ENCODE measurements at places on chromosomes 5 and 9.

DNA sequence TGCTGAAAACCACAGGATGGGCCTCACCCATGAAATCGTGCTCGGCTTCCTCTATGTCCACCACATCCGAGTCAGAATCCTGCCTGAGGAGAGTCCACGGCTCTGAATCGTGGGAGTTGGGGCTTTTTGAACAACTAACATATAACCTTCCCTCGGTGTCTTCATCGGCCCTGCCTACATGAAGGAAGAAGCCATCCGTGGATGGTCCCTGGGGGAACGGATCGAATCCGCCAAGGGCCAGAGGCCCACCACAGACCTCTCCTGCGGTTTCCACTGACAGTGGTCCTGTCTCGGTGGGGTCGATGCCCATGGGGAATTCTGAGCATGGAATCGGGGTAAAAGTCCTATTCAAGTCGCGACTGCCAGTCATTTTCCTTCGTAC, 85.0 kb downstream of the CAMSAP1 start:
- no peak for DNase-seq

DNA sequence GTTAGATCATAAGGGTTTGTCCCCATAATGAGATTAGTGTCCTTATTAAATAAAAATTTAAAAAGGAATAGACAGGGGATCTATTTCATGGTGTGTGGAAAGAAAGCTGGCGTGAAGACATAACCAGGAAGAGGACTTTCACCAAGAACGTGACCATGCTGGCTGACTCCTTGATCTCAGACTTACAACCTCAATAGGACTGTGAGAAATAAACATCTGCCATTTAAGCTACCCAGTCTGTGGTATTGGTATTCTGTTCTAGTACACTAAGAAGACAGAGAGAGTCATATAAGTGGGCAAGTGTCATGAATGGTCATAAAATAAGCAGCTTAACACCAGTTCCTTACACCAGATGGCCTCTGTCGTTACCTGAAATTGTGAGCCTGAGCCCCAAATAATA, 259.4 kb upstream of the CCNG1 start:
- DNase-seq = no peak

DNA sequence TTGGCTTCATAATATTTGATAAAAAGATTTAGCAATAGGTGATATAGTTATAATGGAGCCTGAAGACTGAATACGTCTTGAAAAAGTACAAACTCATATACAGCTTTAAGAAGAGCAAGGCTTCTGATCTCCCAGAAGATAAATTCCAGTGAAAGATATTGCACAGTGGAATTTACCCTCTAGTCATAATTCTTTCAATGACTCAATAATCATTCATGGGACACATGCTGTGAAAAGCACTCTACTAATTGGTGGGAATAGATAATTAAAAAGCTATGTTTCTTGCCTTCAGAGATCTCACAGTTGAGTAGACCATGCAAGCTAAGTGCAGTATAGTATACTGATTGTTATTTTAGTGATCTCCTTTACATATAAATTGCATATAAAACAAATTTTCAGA, 538.6 kb upstream of the CYLC2 start:
- DNase-seq = no peak

DNA sequence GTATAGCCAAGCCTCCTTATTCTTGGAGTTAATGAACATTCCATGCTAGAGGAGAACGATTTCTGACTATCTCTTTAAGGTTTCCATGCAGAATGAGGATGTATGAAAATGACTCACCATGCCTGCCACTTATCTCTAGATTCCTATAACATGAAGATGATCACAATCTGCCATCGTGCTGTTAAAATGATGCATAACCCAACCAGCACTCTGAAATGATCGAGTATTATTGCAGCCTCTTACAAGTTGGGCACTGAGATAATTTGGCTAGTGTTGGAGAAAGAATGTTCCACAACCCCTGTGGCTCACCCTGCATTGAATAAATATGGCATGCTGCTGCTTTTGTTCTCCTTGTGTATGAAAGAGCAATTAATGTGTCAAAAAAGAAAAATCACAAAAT, 1143.6 kb upstream of the WWC1 start:
- no peak for DNase-seq

DNA sequence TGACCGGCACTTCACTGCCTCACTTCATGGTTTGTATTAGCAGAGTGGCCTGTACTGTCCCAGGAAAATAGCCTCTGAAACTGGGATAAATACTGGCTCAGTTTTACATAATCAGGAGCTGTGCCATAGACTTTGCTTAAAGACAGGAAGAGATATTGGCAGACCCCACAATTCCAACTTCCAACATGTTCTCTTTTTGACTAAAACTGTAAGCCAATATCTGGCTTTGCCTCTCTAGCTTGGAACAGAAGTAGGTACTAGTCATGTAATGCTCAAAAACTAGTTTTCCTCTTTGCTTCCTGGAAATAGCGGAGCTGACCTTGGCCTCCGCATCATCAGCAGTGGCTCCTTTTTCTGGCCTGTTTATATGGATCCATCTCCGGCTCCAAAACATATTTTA, 276.9 kb downstream of the CDH9 start:
- DNase-seq = no peak

GRCh38 chr5:171418982-171419687, at the start of gene FGF18:
TSS of gene FGF18 (plus strand) at chr5:171419647. CDS start at chr5:171420200, 553 bp downstream.
- DNase-seq = no peak

DNA sequence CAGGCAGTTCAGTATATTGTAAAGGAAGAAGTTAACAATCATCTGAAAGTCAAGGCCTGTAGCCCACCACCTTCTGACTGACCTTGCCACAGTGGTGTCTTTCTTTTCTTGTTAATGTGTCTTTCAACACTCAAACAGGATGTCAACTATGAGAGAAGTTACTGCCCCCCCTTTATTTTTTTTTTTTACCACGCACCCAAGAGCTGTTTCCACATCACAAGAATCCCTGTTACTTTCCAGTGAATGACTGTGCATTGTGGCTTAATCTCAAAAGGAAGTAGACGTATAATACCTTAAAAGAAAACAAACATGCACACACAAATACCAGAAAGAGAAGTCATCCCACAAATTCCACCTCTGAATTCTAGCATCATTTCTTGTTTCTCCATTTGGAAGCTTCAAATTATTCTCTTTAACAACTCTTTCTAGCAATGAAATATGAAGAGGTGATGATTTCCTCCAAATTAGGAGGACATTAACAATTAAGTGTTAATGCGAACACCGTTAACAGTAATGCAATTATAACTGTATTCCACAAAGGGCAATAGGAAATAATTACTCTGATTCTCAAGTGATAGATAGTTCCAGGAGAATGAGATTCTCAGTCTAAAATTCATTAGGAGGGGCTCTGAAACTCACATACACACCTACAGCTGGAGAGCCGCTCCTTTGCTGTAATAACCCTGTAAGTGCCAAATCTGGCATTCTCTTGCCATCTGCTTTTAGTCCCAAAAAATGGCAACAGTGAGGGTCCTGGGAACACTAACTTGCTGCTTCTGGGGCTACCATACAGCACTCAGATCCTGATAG, 201.0 kb downstream of the EFNA5 start:
- DNase-seq = no peak

GRCh38 chr5:25604681-25605080, 959.9 kb upstream of the CDH10 start:
- DNase-seq = no peak

DNA sequence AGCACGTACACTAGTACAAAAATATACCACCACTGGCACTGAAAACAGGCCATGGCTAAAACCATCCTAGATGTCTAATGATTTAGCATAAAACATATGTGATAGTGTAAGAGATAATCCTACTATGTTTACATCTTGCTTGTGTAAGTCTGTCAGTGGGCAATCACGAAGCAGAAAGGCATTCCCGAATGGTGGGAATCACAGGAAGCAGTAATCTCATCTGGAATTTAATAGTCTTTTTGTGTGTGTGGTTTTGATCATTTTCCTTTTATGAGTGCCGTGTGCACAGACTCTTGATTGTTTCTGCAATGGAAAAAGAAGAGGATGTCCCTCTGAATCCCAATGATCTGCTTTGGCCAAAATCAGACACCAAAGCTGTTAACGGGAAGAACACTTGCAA, 200.5 kb downstream of the EBF1 start:
- DNase-seq = no peak

GRCh38 chr5:33997331-33997983, 10.4 kb downstream of the AMACR start:
- no peak for DNase-seq

DNA sequence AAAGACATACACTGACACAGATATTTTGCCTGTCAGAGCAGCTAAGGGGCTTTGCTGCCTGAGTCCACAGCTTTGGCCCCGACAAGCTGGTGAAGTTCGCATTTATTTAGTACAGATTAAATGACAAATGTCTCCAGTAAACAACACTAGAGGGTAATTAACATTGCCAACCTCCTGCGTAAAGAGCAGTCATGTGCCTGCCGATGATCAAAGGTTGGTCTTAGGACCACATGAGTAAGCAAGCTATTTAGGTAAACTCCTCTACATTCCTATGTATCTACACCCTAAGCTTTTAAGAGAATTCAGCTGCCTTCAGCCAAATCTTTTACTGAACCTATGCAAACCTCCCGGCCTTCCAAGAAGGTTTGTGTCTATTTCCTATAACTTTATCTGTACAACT, 73.0 kb upstream of the PJA2 start:
- no peak for DNase-seq

DNA sequence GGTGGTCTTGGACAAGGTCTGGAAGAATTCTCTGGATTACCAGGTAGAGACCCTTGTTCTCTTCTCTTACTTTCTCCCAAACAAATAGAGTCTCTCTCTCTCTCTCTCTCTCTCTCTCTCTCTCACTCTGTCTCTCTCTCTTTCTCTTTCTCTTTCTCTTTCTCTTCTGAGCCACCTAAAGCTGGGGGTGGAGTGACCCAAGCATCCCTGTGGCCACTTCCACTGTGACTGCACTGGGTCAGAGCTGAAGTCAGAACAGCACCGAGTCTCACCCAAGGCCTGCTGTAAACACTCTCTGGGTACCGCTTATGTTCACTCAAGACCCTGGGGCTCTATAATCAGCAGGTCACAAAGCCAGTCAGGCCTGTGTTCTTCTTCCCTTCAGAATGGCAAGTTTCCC, 513.7 kb downstream of the EBF1 start:
- no peak for DNase-seq

DNA sequence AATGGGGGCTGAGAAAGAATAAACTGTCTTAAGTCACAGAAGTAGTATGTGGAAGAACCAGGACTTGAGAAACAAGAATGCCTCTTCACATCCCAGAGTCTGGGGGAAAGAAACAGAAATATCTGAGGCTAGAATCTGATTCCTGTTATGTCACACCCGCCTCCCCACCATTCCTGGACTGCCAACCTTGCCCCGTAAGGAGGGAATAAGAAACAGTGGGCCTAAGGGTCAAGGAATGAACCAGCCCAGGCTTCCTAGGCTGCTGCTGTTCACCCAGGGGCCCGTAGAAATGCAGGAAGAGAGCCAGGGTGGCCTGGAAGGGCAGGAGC, 4.3 kb downstream of the PCDH1 start:
- no peak for DNase-seq

GRCh38 chr5:113182658-113183344, 206.2 kb downstream of the DCP2 start:
- no peak for DNase-seq

DNA sequence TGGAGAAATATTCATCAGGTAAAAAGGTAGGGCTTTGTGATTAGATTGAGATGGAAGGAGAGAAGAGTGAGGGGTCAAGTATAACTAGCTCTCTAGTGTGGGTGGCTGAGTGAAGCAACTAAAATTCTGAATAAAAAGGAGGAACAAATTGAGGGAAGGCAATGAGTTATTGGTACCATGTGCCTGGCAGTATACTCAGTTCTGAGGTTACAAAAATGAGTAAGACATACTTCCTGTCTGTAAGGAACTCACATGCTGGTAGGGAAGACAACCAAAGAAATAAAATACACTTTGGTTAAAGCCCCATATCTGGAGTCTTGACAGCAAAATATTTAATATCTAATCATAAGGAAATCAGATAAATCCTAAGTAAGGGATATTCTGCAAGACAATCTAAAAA, 476.8 kb upstream of the C9orf72 start:
- no peak for DNase-seq

DNA sequence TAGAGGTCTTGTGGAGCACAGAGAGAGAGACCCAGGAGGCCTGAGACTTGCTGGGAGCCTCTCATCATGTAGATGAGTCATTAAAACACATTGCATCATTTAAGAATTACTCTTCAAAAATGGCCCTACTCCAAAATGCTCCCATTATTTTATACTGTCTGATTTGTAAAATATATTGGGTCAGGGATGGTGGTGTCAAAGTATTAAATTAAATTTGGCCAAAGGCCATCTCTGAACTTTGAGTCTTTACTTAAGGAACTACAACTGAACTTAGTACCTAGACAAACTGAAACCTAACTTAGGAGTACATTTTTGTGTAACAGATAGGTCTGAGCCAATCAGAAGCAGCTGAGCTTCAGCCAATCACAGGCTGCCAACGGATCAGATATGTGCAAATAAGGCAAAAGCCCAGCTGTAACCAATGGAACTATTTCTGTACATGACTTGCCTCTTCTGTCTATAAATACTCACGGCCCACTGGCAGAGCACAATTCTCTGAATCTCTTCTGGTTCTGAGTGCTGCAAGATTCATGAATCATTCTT, 657.2 kb downstream of the TLE1 start:
- no peak for DNase-seq

GRCh38 chr5:71727978-71728377, 8.9 kb downstream of the CARTPT start:
- DNase-seq = no peak

GRCh38 chr5:104843822-104844221, 1281.2 kb upstream of the NUDT12 start:
- no peak for DNase-seq

GRCh38 chr5:150700246-150700593, 642 bp downstream of the RBM22 start:
- DNase-seq = no peak

DNA sequence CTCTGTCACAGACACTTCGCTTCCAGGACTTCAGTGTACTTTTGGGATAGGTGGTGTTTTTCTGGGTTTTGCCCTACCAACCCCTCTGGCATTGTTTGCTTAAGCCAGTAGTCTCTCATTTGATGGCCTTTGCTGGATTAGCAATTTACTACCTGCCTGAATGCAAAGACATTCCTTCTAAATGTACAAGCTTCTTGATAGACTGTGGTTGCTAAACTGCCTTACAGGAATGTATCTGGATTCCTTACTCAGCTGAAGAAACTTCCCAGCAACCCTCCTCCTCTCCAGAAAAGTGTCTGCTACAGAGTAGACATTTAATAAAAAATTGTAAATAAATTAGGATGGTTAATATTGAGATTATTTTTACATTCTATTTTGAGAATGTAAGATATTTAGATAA, 1916.7 kb downstream of the EFNA5 start:
- DNase-seq = no peak
